ENCODE measurements at places on chromosomes 7 and 10.
A peak's percentile ranks its signal among the peaks of the same experiment; 100 is the strongest.

DNA sequence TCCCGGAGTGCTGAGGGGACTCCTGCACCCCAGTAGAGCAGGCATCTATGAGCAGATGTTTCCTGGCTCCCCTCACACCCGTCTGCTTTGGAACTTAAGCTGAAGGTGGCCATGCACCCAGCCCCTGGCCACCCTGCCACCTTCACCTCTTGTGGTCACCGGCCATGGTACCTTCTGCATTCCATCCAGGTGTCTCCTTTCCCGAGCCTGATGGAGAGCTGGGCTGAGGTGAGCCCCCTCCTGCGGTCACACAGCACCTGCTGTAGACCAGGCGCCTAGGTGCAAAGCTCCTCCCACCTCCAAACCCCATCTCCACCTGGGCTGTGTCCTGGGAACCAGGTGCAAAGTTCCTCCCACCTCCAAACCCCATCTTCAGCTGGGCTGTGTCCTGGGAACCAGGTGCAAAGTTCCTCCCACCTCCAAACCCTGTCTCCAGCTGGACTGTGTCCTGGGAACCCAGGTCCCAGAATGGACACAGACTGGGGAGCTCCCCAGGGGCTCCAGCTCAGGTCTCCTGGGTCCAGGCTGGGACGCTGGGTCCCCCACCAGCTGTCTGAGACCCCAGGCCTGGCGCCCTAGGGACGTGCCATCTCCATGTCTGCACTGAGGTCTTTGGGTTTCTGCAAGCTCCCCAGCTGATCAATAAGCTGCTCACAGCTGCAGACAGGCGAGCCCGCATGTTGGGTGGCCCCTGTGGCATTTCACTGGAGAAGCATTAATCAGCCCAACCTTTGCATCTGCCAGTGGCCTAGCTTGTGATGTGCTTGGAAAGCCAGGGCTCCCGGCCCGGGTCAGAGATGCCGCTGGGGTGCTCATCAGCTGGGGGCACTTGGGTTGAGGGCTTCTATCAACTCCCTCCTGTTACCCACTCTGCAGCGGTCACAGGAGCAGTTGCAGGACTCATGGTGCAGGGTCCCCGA lies 61.2 kb upstream of the INPP5A start:
- DNase-seq: no peak

DNA sequence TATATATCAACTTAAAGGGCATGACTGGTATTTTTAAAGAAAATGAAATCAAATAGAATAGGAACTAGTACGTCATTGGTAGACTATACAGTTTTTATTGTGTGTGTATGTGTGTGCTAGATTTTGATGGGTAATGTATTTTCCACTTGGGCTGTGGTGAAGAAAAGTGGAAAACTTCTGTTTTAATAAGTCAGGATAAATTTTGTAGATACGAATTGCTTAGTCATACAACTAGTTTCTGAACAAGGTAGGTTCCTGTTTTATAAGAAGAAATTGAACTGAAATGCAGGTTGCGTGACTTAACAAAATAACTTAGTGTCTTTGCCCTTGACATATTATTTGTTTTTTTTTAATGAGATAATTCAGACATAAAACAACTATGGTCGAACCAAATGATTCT lies 24.3 kb downstream of the UBN2 start:
- DNase-seq: no peak

DNA sequence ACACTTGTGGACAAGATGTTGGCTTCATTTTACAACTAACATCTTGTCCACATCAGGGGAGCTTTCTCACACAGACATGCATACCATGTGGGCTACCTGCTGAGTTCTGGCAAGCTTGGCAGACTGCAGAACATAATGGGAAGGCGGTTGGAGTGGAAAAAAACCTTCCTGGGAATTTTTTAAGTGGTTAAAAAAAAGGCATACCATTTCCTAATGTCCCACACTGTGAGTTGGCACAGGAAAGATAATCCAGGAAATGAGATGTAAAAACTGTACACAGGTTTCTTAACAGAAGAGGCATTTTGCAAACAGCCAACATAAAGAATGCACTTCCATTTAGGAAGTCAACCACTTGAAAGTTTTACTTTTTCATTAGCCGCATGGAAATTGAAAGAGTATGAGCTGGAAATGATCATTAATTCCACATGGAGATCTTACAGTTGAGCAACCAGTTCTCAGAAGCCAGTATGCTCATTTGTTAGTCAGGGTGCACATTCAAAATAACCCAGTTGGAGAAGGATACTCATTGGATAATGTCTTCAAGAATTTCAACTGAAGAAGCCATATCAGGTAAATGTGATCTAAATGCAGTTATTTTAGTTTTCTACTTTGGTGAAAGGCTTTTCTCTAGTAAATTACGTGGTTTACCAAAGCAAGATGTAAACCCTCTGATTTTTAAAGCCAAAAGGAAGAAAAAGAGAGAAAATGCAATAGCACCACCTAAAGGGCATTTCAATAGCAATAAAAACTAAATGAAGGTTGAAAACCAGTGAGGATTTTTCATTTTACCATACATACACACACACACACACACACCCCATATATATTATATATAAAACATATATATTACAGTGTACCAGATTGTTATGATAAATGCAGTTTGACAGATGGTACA lies 194.0 kb downstream of the TAX1BP1 start:
- no peak for DNase-seq

GRCh38 chr7:40057292-40057691 lies 77.1 kb downstream of the MPLKIP start:
- peak; percentile 3 for DNase-seq

DNA sequence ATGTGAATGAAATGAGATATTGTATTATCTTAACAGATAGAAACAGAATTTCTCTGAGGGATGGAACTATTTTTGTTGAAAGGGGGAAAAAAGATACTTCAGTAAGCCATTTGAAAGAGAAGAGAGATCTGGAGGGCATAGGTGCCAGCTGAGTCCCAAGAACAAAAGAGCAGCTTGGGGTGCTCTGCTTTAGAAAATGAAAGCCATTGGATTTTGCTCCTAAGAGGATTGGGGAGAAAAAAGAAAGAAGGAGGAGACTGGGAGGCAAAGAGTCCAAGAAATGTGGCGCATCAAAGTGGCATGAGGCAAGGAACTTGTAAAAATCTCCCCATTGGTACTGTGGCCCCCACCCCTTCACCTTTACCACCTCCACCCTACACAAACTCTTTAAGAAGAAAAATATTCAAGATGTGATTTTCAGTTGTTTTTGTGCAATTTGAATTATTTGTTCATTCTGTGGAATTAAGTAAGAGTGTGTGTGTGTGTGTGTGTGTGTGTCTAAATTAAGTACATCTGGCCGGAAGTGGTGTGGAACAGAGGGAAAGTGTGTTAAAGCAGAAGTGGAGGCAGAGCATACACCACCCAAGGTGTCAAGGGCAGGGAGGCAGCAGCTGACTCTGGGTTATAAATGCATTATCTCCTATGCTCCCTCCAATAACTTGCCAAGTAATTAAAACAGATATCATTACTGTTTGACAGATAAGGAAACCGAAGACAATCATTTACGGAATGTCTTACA lies 9.9 kb upstream of the GNAI1 start:
- DNase-seq: no peak

DNA sequence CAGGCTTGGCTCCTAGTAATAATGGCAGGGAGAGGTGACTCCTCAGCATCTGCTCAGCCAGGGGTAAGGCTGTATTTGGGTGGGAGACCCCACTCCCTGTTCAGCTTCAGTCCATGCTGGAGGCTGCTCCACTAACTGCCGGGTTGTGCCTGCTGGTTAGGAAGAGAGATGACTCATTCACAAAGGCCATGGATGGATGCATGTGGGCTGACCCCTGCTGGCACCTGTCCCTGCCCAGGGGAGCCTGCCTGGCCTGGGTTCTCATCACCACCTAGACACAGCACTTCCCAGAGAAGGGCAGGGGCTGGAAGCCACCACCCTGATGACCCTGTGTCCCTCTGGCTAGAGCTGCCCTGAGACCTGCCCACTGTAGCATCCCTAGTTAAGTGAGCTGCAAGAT lies 59.0 kb downstream of the VSTM4 start:
- DNase-seq: no peak

DNA sequence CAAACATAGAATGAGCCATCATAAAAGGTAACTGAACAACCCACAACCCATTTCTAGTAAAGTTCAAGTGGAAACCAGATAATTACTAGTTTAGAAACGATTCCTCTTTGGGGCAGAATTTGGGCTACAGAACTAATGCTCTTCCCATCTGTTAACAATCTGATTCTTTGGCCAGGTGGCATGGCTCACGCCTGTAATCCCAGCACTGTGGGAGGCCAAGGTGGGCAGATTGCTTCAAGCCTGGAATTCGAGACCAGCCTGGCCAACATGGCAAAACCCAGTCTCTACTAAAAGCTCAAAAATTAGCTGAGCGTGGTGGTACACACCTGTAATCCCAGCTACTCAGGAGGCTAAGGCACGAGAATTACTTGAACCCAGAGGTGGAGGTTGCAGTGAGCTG lies 18.5 kb downstream of the CYP51A1 start:
- no peak for DNase-seq

GRCh38 chr10:22301193-22301592 lies 15.0 kb upstream of the COMMD3 start:
- DNase-seq: no peak

DNA sequence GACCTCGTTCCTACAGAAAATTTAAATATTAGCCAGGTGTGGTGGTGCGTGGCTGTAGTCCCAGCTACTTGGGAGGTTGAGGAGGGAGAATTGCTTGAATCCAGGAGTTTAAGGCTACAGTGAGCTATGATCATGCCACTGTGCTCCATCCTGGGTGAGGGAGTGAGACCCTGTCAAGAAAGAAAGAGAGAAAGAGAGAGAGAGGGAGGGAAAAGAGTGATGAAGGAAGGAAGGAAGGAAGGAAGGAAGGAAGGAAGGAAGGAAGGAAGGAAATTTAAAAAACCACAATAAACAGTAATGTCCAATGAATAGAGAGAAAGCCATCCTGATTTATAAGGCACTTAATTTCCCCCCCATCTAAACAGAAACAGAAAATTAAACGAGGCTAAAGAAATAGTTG lies 9.4 kb downstream of the MYPN start:
- no peak for DNase-seq

DNA sequence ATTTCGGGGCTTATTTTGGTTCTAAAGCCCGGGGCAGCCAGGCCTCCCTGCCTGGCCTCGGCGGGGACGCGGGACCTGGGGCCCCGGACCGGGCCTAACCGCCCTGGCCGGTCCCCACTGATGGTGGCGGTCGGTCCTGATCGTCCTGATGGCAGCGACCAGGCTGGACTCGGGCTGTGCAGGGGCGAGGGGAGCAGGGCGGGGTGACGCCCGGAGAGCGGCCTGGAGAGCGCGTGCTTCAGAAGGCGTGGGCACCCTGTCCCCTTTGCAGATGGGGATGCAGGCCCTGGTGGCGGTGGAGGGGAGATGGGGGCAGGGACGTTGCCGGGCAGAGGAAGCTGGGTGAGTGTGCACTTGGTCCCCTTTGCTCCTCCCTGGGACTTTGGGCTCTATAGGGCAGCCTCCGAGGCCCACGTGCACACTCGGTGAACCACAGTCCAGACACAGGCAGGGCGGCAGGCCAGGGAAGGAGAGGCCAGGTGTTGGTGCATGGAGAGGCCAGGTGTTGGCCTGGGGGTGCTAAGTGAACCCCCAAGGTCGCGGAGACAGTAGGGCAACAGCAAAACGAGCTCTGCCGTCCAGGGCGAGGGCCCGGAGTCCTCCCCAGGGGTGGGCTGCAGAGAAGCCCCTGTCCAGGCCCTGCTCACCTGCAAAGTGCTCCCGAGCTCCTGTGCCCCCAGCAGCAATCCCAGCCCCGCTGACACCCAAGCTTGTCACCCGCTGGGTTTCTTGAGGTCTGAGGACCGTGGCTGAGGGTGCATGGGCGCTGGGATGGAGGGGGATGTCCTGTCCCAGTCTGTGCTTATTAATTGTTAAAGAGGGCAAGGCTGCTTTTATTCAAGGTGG lies 42.4 kb upstream of the FAM20C start:
- no peak for DNase-seq

- DNase-seq: no peak
Measured at GRCh38 chr7:129667116-129667515, 55.6 kb downstream of the NRF1 start.

DNA sequence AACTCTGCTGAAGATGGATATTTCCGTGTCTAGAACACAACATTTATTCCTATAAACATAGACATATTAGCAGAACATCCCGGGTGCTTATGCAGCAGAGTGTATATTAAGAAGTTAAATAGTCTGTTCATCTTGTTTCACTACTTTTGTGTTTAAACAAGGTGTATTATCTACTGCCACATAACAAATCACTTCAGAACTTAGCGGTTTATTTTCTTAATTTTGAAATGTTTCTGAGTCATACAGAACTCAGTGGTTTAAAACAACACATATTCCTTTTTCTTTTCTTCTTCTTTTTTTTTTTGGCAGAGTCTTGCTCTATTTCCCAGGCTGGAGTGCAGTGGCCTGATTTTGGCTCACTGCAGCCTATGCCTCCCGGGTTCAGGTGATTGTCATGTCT lies 25.8 kb downstream of the DENND10 start:
- DNase-seq: no peak

GRCh38 chr7:33733870-33734650 lies 171.3 kb upstream of the BMPER start:
- no peak for DNase-seq

GRCh38 chr7:79400222-79400621 lies 53.2 kb downstream of the MAGI2 start:
- no peak for DNase-seq

DNA sequence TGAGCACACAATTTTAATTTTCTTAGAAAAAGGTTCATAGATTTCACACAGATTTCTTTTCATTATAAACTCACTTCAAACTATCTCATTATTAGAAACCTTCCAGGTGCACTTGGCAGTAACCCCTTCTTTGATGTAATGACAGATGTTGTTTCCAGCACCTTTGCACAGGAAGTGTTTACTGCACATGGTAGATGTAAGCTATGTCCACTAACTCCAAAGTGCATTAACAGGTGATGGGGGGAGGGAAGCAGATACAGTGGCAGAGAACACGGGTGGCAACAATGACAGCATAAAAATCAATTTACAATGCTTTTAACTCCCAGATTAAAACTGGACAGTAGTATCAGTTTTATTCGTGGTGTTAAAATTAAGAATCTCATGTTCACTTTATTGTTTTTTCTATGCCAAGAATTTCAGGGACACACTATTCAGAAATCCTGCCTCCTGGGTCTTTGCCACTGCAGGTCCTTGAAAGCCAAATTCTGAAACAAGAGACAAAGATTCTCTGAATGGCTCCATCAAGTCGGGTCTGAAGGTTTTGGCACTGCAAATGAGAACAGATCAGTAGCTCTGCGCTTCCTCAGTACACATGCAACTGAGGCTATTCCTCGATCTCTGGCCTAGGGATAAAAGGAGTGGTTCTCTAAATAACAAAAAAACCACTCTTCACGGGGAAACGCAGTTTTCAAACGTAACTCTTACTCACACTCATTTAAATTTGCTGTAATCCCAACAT lies 187.7 kb downstream of the JAZF1 start:
- DNase-seq: no peak

DNA sequence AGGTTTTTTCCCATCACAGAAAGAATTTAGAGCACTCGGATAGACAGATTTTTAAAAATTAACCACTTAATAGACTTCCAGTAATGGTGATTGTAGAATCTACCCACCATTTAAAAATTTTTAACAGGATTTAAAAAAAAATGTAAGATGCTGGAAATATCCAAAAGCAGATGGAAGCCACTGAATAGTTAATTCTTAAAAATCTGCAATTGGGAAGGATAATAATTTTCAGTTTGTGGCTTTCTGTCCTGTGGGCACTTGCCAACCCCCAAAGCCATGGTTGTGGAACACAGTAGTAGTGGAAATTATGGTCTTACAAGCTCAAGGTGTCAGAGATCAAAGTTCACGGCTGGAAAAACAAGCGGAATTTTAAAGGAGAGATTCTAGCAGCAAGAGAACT lies 101.0 kb upstream of the SP4 start:
- DNase-seq: no peak
